ENCODE measurements at places on chromosomes 6 and 20. TPM values are rescaled to one million over a fixed set of nuclear protein-coding genes. Genes with fewer than 3 reads are reported as not detected.

DNA sequence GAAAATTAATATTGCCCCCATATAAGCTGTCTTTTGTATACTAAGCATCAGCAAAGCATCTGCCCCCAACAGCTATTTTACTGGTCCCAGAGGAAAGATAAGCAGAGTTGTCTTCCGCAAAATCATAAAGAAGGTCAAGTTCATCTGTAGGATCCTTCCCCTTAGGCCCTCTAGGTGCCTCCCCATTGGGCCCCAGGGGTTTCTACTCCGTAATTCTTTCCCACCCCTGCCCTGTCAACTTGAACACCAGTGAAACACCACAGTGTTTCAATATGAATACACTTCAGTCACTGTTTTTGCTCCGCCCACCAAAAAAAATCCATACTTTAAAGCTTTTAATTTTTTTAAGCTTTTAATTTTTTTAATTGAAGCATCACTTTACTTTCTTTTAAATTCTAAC, 159.2 kb downstream of the ATXN1 start:
- DNase-seq, result no peak

GRCh38 chr20:13428684-13429083, 207.6 kb downstream of the ISM1 start:
- no peak for DNase-seq

DNA sequence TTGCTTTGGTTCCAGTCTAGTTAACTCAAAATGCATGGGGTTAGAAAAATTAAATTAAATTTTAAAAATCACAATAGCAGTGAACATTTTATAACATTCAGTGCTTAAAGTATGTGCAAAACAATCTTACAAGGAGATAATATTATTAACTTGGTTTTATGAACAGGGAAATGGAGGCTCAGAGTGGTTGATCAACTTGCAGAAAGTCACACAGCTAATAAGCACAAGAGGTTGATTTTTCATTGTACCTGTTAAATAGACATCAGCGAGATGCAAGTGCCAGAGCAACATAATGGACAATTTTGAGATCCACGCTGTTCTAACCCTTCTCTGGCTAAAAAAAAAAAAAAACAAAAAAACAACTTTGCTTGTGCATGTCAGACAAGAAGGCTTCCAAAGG, 219.8 kb downstream of the TSHZ2 start:
- DNase-seq, result no peak

DNA sequence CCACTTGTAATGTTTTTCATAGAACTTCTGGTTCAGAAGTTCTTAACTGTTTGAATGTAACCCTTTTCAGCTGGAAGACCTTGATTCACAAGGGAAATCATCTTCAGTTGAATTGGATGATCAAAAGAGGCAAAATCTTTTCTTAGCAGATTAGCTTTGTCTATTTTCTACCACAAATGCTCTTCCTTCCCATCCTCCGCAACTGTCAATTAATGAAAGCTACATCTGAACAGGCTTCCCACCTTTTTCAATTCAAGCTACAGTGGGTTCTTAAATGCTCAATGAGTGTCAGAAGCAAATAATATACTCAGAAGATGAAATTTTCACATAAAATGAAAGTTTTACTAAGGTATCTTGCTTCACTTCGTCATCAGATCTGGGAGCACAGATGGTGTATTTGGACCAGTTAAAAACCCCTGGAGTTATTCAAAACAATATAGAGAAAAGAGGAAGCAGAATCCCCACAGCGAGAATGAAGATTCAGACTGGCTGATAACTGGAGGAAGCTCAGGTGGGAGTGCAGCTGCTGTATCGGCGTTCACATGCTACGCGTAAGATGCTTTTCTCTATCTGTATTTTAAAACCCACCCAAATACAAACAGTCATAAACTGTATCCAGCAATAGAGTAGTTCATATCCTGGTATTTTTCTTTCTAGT, 19.4 kb downstream of the QRSL1 start:
- DNase-seq, result no peak

Gene MAPK13
- total RNA-seq, result 12.2 TPM

Gene MACROD2
- total RNA-seq, result 3.8 TPM

GRCh38 chr20:325889-326644, 715 bp downstream of the SOX12 start:
- peak; percentile 91 for DNase-seq

GRCh38 chr6:100462706-100463629, 1.8 kb downstream of the SIM1 start:
- DNase-seq, result no peak

GRCh38 chr6:24990236-24990845, 54.6 kb upstream of the RIPOR2 start:
- DNase-seq, result no peak

- DNase-seq, result no peak
Measured at GRCh38 chr20:34744847-34745246, 40.7 kb downstream of the TP53INP2 start.

Measured in mesenteric fat pad (tissue), 1 donor.